ENCODE measurements at places on chromosomes 7 and 10. TPM values are rescaled to one million over a fixed set of nuclear protein-coding genes. Genes with fewer than 3 reads are reported as not detected.

- no peak for DNase-seq
- H3K36me3 ChIP-seq: no peaks in the 10 kb centered on the region
- H3K4me3 ChIP-seq: no peak overlapping the region
- H3K27ac ChIP-seq: no peak overlapping the region
- H3K4me1 ChIP-seq: no peaks in the 10 kb centered on the region
Measured at GRCh38 chr7:104604706-104605105, 276.3 kb downstream of the LHFPL3 start.

- no peak overlapping the region for H3K27ac ChIP-seq
- H3K27me3 ChIP-seq: no peaks in the 10 kb centered on the region
- H3K4me1 ChIP-seq: peaks cover 13% of the 10 kb centered on the region
- no peaks in the 10 kb centered on the region for H3K36me3 ChIP-seq
- no peak overlapping the region for H3K4me3 ChIP-seq
Measured at GRCh38 chr10:986137-986825, 2.0 kb upstream of the GTPBP4 start.

DNA sequence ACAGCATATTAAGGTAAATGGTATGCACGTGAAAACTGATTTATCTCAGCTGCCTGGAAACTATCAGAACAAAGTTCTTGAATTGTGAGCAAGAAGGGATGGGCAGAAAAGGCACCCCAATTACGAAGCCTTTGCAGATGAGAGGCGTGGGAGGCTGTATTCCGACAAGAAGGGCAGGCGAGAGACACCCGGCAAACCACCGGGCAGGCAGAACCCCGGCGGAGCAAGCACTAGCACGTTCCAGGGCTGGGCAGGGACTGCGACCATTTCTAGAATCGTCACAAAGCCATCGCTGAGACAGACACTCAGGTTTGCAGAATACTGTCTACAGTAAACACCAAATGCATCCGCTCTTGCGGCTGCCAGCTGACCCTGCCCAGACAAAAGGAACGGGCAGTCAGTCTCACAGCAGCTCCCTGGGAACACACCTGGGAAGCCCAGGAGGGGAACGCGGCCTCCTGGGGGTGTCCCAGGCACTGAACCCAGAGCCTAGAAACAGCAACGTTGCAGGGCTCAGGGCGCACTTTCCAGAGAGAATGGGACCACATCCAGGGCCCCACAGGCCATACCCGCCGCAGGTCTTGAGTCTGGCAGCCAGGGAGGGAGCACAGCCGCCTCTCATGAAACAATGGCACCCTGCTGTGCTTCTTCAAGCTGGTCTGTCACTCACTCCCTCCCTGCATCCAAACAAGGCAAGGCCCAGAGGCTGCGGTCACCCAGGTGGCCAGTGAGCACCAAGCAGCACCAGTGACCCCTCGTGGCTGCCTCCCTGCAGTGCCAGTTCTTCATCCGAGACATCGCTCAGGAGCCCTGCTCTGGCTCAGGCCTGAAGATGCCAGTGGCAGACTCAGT lies 261.9 kb downstream of the PTPRN2 start:
- H3K36me3 ChIP-seq: no peaks in the 10 kb centered on the region
- DNase-seq: no peak
- H3K4me1 ChIP-seq: no peaks in the 10 kb centered on the region

DNA sequence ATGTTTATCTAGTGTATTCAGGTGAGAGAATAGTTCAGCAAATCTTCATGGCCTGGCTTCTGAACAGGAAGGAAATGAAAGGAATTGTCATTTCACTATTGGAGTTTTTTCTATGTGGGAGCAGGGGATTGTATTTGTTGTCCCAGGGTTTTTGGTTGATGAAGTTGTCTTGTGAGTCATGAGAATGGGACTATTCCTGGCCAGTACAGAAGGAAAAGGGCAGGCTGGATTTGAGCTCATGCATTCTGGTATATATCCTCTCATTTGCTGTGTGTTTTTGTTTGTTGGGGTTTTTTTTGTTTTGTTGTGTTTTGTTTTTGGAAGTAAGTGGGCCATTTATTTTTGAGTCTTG lies 101.2 kb upstream of the MKLN1 start:
- no peak overlapping the region for H3K4me3 ChIP-seq
- no peaks in the 10 kb centered on the region for H3K27me3 ChIP-seq
- H3K36me3 ChIP-seq: no peaks in the 10 kb centered on the region

- no peaks in the 10 kb centered on the region for H3K4me1 ChIP-seq
- no peak overlapping the region for H3K27ac ChIP-seq
- no peaks in the 10 kb centered on the region for H3K27me3 ChIP-seq
- no peak overlapping the region for H3K4me3 ChIP-seq
- no peaks in the 10 kb centered on the region for H3K36me3 ChIP-seq
Measured at GRCh38 chr7:38585572-38586354, 45.4 kb downstream of the AMPH start.

- H3K36me3 ChIP-seq: no peaks in the 10 kb centered on the region
- peaks cover 3% of the 10 kb centered on the region for H3K4me1 ChIP-seq
- H3K27ac ChIP-seq: peak overlapping the region; percentile 84
- no peaks in the 10 kb centered on the region for H3K27me3 ChIP-seq
- DNase-seq: peak; percentile 77
- H3K4me3 ChIP-seq: no peak overlapping the region
Measured at GRCh38 chr10:112335868-112336265, 38.0 kb upstream of the ACSL5 start.

DNA sequence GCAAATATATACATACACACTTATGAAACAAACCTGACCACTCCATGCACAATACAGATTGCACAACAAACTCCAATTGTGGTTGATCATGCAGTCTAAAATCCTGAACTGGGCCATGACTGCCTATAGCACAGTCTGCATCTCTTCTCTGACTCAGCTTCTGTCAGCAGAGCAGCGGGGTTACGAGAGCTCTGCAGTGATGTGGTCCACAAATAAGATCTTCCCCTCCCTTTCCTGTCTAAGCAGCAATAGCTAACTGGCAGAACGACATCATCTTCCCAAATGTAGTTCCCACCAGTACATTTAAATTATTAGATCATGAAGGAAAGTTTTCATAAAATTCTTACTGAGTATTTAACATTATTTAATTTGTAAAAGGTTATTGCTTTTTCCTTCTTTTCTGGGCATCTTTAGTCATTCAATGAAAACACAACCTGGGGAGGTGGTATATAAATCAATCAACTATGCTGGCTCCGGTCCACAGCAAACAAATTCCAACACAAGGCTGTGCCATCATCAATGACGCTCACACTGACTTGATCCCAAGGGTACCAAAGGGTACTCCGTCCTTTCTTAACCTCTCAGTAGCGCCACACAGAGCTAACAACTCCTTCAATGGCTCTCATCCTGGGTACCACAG lies 17.1 kb downstream of the ARHGAP21 start:
- no peak overlapping the region for H3K4me3 ChIP-seq

DNA sequence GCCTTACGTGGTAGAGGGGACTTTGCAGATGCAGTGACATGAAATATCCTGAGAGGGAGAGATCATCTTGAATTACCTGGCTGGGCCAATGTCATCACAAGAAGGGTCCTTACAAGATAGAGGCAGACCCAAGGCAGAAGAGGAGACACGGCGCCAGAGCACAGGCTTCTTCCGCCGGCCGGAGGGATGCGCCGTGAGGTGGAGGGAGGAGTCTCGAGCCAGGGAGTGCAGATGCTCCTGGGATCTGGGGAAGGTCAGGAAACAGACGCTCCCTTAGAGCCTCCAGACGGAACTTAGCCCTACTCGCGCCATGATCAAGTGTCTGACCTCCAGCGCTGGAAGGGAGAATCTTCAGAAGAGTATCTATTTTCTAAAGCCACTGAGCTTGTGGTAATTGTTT lies 304.8 kb downstream of the GLRX3 start:
- no peak overlapping the region for H3K27ac ChIP-seq
- H3K4me1 ChIP-seq: no peaks in the 10 kb centered on the region
- no peak overlapping the region for H3K4me3 ChIP-seq
- DNase-seq: no peak
- no peaks in the 10 kb centered on the region for H3K27me3 ChIP-seq
- no peaks in the 10 kb centered on the region for H3K36me3 ChIP-seq

- H3K36me3 ChIP-seq: no peaks in the 10 kb centered on the region
- H3K27me3 ChIP-seq: peaks cover 32% of the 10 kb centered on the region
- no peaks in the 10 kb centered on the region for H3K4me1 ChIP-seq
- no peak for DNase-seq
- H3K4me3 ChIP-seq: no peak overlapping the region
Measured at GRCh38 chr7:98869027-98869596, 702 bp downstream of the TMEM130 start.

- H3K27me3 ChIP-seq: no peaks in the 10 kb centered on the region
- H3K27ac ChIP-seq: no peak overlapping the region
Measured at GRCh38 chr7:370259-370625, 80.3 kb downstream of the FOXL3 start.

SUN3 gene
- total RNA-seq: not detected

TMEM176A gene
- total RNA-seq: 130 TPM

SAMD9 gene
- 21.5 TPM for total RNA-seq

SFTPA1 gene
- 0.77 TPM for total RNA-seq

CALCR gene
- not detected for total RNA-seq

EBF3 gene
- total RNA-seq: 0.12 TPM

All from colonic mucosa (tissue), 4 donors.